Spleen (tissue), 13 donors: ENCODE measurements at places on chromosomes 6 and 20.
A peak's percentile ranks its signal among the peaks of the same experiment; 100 is the strongest.

GRCh38 chr20:50231854-50232253 is 41.2 kb downstream of the CEBPB start:
- H3K36me3 ChIP-seq, result no peaks in the 10 kb centered on the region
- no peak overlapping the region for H3K4me3 ChIP-seq
- no peak for DNase-seq
- peaks cover 3% of the 10 kb centered on the region for H3K4me1 ChIP-seq

DNA sequence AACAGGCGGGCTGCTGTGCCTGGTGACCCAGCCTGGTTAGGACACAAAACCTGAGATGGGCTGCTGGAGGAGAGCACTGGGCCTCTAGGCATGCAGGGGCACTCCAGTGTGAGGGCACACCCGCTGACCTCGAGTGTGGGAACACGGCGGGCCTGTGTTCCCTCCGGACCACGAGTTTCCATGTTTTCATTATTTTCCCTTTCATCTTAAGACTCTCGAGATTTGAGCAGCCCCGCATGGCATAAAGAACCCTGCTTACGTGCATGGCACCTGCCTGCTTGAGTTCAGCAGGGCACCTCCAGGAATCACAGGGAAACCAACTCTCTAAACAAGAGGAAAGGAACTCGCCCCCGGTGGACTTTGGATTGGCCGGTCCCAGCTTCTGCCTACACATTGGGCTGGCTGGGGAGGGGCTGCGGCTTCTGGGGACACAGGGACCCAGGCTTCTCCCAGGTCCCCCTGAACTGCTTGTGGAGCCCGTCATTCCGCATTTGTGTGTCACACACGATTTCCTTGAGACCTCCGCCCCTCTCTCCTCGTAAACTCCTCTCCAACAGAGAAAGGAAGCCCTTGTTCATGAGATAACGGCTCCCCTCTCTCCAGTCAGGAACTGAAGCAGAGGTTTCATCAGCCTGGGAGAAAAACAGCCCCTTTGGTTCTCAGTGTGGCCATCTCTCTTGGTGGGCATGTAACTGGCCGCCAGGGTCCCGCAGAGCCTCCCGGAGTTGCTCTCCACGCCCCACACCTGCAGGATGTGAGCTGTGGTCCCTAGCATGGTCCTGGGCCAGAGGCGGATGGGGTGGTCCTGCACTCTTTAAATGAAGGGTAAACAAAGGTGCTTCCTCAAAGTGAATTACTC is 181.8 kb downstream of the TTLL2 start:
- H3K36me3 ChIP-seq, result no peaks in the 10 kb centered on the region
- H3K4me1 ChIP-seq, result no peaks in the 10 kb centered on the region
- no peak overlapping the region for H3K4me3 ChIP-seq
- H3K27ac ChIP-seq, result no peak overlapping the region
- no peaks in the 10 kb centered on the region for H3K27me3 ChIP-seq
- DNase-seq, result no peak

DNA sequence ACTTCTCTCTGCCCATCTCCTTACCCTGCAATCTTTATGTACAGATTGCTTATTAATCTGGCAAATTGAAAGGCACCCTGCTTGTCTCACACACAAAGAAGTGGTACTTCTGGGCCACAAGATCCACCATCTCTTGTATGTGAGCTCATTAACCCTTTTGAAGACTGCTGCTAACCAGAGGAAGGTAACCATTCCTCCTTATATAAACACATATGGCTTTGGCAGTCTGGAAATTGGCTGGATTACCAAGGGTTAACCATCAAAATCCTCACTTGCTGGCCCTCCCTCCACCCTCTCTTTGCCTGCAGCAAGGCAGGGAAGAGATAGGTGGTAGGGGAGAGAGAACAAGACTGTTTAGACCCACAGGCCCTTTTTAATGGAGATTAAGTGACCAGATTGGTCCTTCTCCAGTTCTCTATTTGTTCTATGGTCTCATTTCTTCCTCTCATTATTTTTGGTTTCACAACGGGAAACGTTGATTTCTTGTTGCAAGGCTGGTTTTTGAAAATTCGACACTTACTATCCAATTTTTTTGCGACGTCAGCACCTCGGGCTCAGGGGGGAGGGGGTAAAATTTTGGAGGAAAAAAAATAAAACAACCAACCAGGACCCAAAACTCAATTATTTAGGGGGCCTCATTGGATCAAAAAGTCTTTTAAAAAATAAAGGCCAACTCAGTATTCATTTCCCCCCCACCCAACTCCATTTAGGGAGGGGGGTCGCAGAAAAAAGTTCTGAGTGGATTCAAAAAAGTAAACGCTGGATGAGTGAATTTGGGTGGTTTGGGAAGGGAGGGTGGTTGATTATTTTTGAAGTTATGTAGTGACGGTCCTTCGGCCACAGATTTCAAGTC is 859 bp downstream of the PPP1R10 start:
- peaks cover 55% of the 10 kb centered on the region for H3K4me1 ChIP-seq
- H3K4me3 ChIP-seq, result peak overlapping the region; percentile 73

- no peaks in the 10 kb centered on the region for H3K4me1 ChIP-seq
- H3K4me3 ChIP-seq, result no peak overlapping the region
- H3K36me3 ChIP-seq, result no peaks in the 10 kb centered on the region
- DNase-seq, result no peak
- no peak overlapping the region for H3K27ac ChIP-seq
These were observed 363.6 kb upstream of the POU3F2 start for GRCh38 chr6:98470821-98471220.

GRCh38 chr6:122400121-122400450 is 634 bp downstream of the HSF2 start:
- H3K4me3 ChIP-seq, result peak overlapping the region; percentile 82
- H3K27me3 ChIP-seq, result no peaks in the 10 kb centered on the region
- DNase-seq, result no peak

DNA sequence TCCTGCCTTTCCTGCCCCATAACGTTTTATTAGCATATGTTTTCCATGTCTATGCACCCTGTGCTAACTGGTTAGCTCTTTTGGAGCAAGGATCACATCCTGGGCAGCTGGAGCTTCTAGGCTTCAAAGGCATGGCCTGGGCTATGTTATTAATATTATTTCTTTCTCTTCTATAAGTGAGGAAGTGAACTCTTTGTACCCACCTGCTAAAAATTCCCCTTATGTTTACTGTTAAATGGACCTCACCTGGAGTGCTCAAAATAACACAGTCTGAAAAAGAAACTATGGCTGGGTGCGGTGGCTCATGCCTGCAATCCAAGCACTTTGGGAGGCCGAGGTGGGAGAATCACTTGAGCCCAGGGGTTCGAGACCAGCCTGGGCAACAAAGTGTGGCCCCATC is 97.8 kb downstream of the TNFAIP3 start:
- H3K27me3 ChIP-seq, result no peaks in the 10 kb centered on the region
- H3K4me3 ChIP-seq, result no peak overlapping the region
- H3K36me3 ChIP-seq, result no peaks in the 10 kb centered on the region
- H3K27ac ChIP-seq, result no peak overlapping the region

DNA sequence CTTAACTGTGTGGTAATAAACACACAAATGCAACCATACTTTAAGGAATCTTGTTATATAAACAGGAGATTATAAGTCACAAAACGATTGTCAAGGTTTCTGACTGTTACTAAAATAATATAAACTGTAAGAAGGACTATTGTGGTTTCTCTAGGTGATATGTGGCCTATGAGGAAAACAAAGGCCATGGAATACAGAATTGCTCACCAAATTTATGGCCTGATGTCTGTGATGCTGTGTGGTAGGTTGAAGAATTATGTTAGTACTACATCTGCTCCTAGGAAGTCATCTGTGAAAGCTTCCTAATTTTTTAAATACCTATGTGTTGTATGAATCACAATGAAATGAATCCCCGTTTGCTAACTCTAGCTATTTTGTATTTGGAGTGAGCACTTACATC is 875.4 kb upstream of the MAP3K7 start:
- DNase-seq, result no peak
- H3K27me3 ChIP-seq, result no peaks in the 10 kb centered on the region
- H3K4me3 ChIP-seq, result no peak overlapping the region
- no peak overlapping the region for H3K27ac ChIP-seq
- H3K4me1 ChIP-seq, result no peaks in the 10 kb centered on the region

DNA sequence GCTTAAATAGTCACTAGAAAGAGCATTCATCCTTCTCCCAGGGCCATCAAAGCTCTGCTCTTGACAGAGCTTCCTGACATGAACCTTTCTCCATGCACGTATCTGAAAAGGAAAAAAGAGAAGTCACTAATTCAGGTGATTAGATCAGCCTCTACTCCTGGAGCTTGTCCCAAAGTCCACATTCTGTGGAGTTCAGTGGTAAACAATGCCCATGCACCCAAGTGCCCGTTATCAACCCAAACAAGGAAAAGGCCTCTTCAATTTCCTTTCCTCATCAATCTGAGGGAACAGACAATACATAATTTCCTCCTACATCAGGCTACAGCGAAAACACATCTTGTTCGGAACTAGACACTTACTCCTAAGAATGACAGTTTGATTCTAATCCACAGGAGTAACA is 129.2 kb upstream of the PCSK2 start:
- H3K27ac ChIP-seq, result no peak overlapping the region
- H3K4me1 ChIP-seq, result no peaks in the 10 kb centered on the region
- no peaks in the 10 kb centered on the region for H3K36me3 ChIP-seq

DNA sequence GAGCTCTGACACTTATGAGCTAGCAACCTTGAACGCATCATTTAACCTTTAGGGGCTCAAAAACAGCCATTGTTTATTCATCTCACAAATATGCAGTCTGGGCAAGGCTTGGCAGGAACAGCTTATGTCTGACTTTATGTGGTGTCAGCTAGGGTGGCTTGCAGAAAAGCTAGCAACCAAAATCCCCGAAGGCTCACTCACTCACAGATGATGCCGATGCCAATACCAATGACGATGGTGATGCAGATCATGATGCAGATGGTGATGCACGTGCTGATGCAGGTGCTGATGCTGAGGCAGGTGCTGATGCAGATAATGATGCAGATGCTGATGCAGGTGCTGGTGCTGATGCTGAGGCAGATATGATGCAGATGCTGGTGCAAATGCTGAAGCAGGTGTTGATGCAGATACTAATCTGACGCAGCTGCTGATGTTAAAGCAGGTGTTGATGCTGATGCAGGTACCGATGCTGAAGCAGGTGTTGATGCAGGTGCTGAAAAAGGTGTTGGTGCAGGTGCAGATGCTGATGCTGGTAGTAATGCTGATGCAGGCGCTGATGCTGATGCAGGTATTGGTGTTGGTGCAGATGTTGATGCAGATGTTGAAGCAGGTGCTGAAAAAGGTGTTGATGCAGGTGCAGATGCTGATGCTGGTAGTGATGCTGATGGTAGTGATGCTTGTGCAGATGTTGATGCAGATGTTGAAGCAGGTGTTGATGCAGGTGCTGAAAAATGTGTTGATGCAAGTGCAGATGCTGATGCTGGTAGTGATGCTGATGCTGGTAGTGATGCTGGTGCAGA is 195.6 kb downstream of the NFATC2 start:
- no peak overlapping the region for H3K27ac ChIP-seq
- H3K4me3 ChIP-seq, result no peak overlapping the region
- H3K4me1 ChIP-seq, result no peaks in the 10 kb centered on the region
- H3K36me3 ChIP-seq, result no peaks in the 10 kb centered on the region
- no peaks in the 10 kb centered on the region for H3K27me3 ChIP-seq
- no peak for DNase-seq

GRCh38 chr20:47318586-47319516 is 37.6 kb downstream of the ZMYND8 start:
- peaks cover 87% of the 10 kb centered on the region for H3K4me1 ChIP-seq
- no peak overlapping the region for H3K4me3 ChIP-seq
- peak; percentile 84 for DNase-seq
- no peaks in the 10 kb centered on the region for H3K36me3 ChIP-seq
- peak overlapping the region; percentile 87 for H3K27ac ChIP-seq

GRCh38 chr20:53044296-53044695 is 72.1 kb downstream of the TSHZ2 start:
- no peak for DNase-seq
- no peak overlapping the region for H3K27ac ChIP-seq
- H3K36me3 ChIP-seq, result no peaks in the 10 kb centered on the region
- no peaks in the 10 kb centered on the region for H3K4me1 ChIP-seq

- no peaks in the 10 kb centered on the region for H3K27me3 ChIP-seq
- DNase-seq, result no peak
- peaks cover 84% of the 10 kb centered on the region for H3K36me3 ChIP-seq
- H3K4me3 ChIP-seq, result no peak overlapping the region
These were observed 6.6 kb downstream of the SLC2A4RG start for GRCh38 chr20:63745961-63746731.
